ENCODE measurements at places on chromosomes 12 and 14.

DNA sequence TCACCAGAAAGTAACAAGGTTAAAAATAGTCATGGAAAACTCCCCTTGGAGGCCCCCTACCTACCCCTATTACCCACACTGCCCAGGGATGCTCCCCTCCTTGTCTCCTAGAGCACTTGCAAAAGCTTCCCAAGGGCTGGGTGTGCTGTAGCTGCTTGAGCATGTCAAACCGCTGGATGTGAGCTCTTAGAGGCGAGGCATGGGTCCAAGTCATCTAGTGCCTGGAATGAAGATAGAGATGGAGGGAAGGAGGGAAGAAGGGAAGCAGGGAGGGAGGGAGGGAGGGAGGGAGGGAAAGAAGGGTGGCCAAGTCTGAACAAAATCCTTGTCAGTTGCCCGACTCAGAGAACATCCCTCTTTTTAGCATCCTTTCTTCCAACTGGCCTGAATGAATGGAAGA is 43.1 kb downstream of the LTBP2 start:
- no peak for DNase-seq

GRCh38 chr14:95774265-95775160 is 60.6 kb upstream of the TCL1A start:
- DNase-seq = peak; percentile 23

DNA sequence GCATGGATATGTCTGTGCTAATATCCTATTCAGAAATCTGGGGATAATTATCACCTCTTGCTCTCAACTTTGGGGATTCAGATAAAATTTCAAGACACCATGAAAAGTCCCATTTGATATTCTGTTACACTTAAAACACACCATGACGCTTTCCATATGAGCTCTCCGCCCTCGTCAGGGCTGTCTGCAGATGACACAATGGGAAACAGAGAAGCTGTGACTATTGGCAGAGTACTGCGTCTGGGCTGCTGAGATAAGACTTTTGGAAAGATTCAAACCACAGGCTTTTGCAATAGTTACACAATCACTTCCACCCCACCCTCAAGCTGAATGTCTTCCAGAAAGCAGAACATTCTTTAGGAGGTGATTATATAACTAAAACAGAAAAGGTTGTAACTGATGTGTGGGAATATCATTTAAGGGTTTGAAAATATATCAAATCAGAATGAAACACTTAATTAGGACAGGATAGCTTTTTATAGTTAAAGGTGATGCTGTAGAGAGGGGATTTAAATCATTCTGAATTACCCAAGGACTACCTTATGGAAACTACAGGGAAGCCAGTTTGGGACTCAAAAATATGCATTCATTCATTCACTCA is 75.3 kb upstream of the TMPO start:
- no peak for DNase-seq

GRCh38 chr12:104662203-104662602 is 205.5 kb downstream of the CHST11 start:
- no peak for DNase-seq

GRCh38 chr12:131101703-131102492 is 148.2 kb downstream of the ADGRD1 start:
- DNase-seq = no peak

DNA sequence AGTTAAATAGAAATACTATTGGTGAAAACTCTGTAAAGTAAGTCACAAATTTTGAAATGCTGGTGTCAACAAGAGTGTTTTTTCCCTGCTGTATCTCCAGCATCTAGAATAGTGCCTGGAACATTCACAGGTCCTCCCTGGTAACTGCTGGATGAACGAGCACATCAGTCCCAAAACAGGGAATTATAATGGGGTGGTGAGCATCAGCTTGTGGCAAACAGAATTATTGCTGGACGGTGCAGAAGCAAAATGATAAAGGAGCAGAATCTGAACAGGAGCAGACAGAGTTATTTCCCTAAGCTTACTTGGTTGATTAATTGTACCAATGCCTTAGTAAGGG is 129.9 kb downstream of the GRIP1 start:
- DNase-seq = no peak

DNA sequence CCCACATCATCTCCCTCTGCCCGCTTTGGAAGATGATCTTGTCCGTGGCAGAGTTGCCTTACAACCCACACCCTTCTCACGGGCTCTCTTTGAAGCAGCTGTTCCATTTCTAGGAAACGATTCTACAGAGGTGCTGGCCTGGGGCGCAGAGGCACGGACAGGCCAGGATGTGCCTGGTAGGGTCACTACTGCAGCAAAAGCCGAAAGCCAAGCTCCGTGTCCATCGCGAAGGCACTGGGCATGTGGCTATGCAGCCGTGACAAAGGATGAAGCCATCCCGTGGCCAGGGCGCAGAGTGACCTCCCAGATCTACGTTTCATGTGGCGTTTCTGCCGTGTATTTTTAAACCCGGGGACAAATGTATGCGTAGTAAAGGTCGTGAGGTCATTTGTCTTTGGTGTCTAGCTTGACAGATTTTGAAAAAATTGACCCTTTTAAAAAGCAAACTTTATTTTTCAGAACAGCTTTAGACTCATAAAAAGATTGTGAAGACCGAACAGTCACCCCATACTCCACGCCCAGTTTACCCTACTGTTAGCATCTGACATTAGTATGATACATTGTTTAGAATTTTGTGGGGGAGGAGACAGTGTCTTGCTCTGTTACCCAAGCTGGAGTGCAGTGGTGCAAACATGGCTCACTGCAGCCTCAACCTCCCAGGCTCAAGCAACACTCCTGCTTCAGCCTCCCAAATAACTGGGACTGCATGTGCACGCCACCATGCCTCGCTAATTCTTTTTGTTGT is 40.4 kb upstream of the NCOR2 start:
- no peak for DNase-seq

GRCh38 chr12:45695606-45696005 is 33.9 kb upstream of the ARID2 start:
- no peak for DNase-seq

GRCh38 chr12:119843100-119843499 is 34.0 kb downstream of the CIT start:
- no peak for DNase-seq

DNA sequence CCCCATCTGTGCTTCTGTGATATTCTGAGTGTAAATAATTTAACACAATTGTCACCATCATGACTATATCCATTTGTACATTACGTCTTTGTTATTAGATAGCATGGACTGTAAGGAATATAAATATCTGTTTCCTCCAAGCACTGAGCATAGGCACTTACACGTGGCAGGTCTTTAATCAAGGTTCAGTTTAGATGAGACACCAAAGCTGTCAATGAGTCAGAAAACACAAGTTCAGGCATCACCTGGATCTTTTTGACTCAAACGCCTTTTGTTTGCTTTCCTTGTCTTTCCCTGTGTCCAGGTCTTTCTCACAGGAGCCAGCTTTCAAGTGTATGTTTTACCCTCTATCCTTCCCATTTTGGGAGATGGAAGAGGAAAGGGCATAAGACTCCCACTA is 163.2 kb upstream of the CCDC198 start:
- no peak for DNase-seq

GRCh38 chr12:102107970-102108369 is 11.9 kb downstream of the NUP37 start:
- DNase-seq = no peak

DNA sequence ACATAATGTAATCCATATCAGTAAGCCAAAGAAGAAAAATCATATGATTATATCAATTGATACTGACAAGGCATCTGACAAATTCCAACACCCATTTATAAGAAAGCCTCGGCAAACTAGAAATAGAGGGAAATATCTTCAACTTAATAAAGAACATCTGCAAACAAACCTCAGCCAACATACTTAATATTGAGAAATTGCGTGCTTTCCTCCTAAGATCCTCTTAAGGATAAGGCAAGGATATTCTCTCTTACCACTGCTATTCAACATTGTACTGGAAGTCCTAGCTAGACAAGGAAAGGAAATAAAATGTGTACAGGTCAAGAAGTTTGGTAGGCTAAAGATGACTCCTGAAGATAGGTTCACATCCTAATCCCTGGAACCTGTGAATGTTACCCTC is 115.9 kb downstream of the DERA start:
- no peak for DNase-seq

All from stimulated activated CD8-positive, alpha-beta memory T cell treated with anti-CD3 and anti-CD28 coated beads, Interleukin-7, amount 100 ng/mL, for 1 hour (primary cell).